Activated CD4-positive, alpha-beta T cell treated with anti-CD3 and anti-CD28 coated beads for 36 hours (primary cell): ENCODE measurements at places on chromosomes 1 and 21. TPM values are rescaled to one million over a fixed set of nuclear protein-coding genes. Genes with fewer than 3 reads are reported as not detected.

- DNase-seq, result no peak
These were observed 15.7 kb upstream of the EDEM3 start for GRCh38 chr1:184770181-184770979.

DNA sequence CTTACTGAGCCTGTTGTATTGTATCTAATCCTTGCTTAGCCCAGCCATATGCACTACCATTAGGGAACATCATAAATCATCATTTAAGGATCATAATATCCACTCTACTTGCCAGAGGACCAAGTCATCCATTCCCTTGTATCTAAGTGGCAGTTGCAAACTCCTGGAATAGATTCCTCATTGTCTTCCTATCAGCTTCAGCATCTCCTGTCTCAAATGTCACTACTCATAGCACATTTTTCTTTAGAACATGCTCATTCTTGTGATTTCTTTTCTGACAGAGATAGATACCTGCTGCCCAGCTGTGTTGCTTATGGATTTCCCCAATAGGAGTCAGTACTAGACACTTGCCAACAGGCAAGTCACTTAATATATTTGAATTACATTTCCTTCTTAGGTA is 84.3 kb downstream of the OLFML3 start:
- DNase-seq, result no peak

- DNase-seq, result peak; percentile 63
These were observed 1.2 kb upstream of the PTTG1IP start for GRCh38 chr21:44874497-44875315.

- no peak for DNase-seq
These were observed 29.1 kb downstream of the SLC2A1 start for GRCh38 chr1:42929434-42930177.

GRCh38 chr1:53112271-53112774 is 30.1 kb downstream of the SLC1A7 start:
- DNase-seq, result no peak

DNA sequence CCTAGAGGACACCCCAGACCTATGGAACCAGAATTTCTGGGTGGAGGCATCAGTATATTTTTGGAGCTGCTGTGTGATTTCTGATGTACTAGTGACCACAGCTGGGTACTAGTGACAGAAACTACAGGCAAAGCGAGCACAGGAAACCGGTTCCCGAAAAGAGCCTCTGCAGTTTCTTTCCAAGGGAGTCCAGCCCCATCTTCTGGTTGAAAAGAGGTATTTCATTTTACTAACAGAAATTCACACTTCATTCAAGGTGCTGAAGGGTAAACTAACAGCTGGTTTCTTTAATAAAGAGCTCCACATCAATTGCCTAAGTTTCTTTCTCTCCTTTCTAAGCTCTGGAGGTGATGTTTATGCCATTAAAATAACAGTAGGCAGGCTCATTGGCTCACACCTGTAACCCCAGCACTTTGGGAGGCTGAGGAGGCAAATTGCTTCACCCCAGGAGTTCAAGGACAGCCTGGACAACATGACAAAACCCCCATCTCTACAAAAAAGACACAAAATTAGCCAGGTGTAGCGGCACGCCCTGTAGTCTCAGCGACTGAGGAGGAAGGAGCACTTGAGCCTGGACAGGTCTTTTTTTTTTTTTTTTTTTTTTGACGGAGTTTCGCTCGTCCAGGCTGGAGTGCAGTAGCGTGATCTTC is 22.0 kb downstream of the THAP3 start:
- DNase-seq, result peak; percentile 41

DNA sequence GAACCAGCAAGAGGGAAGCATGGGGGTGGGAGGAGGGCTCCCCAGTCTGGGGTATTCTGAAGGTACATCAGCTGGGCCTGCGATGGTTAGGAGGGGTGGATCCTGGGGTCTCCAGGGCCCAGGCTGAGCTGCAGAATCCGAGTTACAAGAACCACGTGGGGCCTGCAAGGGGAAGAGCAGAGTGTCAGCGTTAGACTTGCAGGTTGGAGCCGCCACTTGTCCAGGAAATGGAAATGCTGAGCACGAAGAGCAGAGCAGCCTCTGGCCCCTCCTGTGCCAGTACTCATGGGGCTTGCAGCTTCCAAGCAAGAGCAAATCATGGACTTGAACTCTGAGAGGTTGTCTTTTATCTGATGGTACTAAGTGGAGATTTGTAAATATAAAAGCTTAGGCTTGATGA is 47.5 kb upstream of the COL6A1 start:
- DNase-seq, result no peak

DNA sequence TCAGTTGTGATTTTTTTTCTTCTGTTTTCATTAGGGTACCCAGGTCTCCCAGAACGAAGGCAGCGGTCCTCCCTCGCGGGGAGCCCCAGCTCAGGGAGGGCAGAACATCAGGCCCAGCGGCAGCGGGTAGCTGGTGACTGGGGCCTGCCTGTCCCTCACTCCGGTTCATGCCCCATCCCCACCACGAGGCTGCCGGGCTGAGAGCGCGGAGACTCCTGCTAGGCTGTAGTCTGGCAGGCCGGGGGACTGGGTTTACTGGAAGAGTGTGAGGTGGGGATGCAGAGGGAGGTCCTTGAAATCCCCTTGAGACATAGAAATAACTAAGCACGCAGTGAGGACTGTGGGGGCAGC is 10.5 kb downstream of the BRINP2 start:
- DNase-seq, result peak; percentile 6

DNA sequence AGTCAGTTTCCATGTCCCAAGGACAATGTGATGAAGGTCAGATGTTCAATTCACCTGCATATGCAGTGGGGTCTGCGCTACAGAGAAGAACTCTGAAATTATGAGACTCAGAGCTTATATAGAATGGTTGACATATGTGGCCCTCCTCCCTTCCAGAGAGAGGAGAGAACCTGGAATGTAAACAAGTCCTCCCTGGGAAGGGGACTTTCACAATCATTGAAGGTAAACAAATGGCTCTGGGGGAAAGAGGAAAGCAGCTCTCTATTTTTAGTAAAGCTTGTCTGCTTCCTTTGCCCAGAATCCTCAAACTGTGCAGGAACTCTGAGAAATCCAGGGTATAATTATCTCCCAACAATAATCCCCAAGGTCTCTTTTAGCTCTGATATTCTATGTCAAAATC is 9.8 kb downstream of the OVGP1 start:
- DNase-seq, result no peak

GRCh38 chr1:231418101-231418740 is 3.9 kb downstream of the EGLN1 start:
- no peak for DNase-seq

DNA sequence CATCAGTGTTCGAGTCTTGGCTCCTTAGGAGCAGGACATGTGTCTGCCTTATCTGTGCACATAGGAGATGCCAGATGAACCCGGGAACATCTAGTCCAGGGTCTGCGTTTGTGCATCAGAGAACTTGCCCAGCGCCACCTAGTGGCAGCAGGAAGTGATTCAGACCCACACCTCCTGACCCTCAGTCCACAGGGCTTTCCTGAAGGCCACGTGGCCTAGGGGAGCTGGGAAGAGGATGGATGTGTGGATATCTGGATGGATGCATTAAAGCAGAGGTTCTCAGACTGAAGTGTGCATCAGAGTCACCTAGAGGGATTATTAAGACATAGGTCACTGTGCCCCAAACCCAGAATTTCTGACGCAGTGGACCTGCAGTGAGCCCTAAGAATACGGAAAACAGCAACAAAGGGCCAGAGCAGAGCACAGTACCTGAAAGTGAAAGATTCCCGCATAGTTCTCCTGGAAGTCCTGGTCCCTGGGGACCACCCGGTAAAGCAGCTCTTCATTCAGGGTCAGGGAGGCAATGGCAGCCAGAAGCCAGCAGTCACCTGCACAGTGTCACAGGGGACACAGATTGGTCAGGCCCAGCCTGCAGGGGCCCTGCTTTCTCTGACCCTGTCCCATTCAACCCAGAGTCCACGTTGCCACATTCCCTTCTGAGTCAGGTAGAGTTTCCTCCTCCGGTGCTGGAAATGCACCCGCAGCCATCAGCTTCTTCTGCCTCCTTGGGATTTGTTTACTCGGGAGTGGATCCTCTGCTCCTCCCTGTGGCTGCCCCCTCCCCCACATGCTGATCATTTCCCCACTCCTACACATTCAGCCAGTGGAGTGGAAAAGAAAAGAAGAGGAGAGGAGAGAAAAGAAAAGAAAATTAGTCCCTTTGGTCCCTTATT is 37.0 kb downstream of the CAPN8 start:
- DNase-seq, result peak; percentile 75

DNA sequence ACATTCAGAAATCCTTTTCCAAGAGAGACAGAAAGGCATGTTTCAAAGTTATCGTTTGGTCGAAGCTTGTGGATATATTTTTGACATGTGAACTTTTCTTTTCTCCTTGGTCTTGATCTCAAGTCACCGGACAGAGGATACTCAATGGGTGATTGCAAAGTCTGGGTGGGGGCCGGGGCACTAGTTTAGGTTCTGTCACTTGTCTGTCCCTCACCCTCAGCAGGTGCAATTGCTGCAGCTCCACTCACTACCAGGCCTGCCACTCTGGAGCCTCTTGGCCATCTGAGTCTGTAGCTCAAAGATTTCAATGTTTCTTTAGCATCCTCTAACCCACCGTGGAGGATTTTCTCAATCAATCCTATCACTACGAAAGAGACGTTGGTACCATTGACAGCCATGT is 246.0 kb upstream of the C1orf174 start:
- no peak for DNase-seq

GRCh38 chr1:73800376-73800775 is 397.6 kb downstream of the LRRIQ3 start:
- no peak for DNase-seq

GRCh38 chr1:226097866-226098625 is 35.5 kb downstream of the H3-3A start:
- DNase-seq, result no peak

KRTAP13-2 gene
- not detected for total RNA-seq

RGS8 gene
- total RNA-seq, result not detected

PRMT6 gene
- 13.3 TPM for total RNA-seq

C1orf198 gene
- 5.8 TPM for total RNA-seq
